ENCODE measurements at places on chromosomes 6 and 20.
A peak's percentile ranks its signal among the peaks of the same experiment; 100 is the strongest.

- no peak for DNase-seq
Measured at GRCh38 chr6:30202366-30202765, 10.8 kb downstream of the TRIM26 start.

GRCh38 chr20:42844751-42845150 is 345.0 kb downstream of the PTPRT start:
- no peak for DNase-seq

- no peak for DNase-seq
Measured at GRCh38 chr6:143675382-143675900, 2.3 kb upstream of the PHACTR2 start.

DNA sequence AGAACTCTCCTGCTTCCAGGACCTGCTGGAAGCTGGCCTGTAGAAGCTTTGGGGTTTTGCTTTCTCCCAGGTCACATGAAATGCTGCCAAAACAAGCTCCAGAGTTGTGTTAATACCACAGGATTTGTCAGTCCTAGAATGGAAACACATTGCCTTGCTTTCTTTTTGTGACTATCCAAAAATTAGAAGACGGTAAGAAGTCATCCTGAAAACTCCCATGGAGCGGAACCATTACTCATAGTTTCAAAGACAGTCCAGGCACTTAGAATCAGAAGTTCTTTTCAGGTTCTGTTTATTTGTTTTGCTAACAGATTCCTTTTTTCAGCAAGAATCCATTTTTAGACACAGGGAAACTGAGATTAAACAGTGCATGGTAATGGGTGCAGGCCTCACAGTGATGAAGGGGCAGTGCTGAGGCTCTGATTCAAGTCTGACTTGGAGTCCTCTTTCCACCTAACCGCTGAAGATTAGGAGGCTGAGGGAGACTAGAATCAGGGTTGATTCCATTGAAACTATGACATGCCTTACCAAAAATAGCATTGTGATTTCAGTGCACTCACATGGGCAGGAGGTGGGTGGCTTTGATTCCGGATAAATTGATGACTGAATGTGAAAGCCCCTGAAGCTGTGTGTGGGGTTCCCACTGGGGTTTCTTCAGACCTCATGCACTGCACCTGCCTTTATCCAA is 72.2 kb upstream of the NAA20 start:
- DNase-seq: peak; percentile 80

GRCh38 chr6:40803897-40804702 is 216.9 kb upstream of the LRFN2 start:
- no peak for DNase-seq

GRCh38 chr20:12199703-12200102 is 282.0 kb downstream of the BTBD3 start:
- no peak for DNase-seq

DNA sequence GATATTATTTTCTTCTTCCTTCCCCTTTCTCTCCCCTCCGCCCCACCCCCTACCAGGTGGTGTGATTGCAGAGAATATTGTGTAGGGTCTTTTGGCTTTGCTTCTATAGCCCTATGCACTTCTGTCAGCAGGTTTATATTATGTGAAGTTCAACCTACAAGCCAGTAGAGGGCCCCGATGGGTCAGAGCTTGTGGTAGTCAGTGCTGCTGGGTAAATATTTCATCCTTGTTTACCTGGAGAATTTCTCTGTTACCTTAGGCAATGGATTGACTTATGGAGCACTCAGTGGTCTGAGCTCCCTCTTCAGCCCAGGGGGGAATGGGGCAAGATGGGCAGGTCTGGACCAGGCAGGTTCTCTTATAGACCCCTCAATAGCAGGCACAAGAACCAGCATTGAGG is 720.9 kb downstream of the GRIK2 start:
- no peak for DNase-seq

DNA sequence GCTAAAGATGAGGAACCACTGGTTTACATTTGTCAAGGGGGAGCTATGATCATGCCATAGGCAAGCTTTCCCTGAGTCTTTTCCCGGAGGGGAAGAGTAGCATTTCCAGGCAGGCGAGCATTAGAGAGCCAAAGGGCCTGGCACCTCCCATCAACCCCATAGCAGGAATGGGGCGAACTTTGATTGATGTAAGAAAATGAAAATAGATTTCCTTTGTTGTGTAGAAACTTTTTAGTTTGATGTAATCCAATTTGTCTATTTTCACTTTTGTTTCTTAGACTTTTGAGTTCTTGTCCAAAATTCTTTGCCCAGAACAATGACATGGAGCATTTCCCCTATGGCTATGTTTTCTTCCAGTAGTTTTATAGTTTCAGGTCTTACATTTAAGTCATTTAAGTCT is 85.2 kb downstream of the CDH26 start:
- DNase-seq: no peak

- DNase-seq: no peak
Measured at GRCh38 chr20:11403711-11404110, 514.0 kb upstream of the BTBD3 start.

- DNase-seq: no peak
Measured at GRCh38 chr20:22909436-22909835, 125.7 kb upstream of the SSTR4 start.

GRCh38 chr6:70135219-70136160 is 167.4 kb downstream of the COL9A1 start:
- DNase-seq: no peak

DNA sequence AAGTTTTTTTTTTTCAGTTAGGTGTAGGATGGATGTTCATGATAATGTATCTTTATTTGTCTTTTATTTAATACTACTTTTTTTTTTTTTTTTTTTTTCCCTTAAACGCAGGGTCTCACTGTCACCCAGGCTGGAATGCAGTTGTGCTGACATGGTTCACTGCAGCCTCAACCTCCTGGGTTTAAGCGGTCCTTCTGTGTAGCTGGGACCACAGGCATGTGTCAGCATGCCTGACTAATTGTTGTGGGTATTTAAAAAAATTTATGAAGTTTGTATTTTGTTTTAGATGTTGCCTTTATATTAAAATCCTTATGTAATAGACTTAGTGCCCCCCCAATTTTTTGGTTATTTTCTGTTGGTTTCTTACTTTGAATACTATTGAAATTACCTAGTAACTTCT is 42.6 kb downstream of the NCOA3 start:
- DNase-seq: no peak

GRCh38 chr6:13653296-13653695 is 38.2 kb downstream of the NOL7 start:
- DNase-seq: no peak

DNA sequence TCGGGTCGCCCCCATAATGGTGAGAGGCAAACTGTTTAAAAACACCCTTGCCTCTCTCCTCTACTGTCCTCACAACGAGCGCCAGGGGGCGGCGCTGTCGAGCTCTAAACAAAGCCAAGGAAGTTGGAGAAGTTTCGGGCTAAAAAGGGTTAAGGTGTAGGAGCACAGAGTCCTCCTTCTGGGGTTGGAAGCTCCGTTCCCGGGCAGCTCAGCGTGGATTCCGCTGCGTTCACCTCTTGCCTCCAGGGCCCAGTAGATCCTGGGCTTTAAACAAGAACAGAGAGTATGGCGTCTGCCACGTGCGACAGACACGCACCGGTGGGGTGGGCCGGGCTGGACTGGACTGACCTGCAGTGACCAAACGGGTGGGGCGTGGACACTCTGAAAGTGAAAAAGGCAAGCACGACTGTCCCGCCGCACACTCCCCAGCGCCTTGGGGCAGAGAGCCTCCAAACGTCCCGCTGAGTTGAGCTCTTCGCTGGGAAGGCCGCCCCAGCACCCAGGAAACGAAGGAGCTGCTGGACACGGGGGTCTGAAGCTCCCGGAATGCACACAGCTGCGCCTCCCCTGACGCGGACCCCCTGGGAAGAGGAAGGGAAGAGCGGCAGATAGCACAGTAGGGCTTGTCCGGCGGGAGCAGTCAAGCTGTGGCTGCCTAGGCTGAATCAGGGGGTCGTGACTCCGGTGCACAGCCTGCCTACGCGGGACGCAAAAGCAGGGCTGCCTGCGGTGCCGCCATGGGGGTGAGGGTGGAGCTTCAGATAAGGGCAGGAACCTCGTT is 1.6 kb upstream of the THBD start:
- peak; percentile 67 for DNase-seq

DNA sequence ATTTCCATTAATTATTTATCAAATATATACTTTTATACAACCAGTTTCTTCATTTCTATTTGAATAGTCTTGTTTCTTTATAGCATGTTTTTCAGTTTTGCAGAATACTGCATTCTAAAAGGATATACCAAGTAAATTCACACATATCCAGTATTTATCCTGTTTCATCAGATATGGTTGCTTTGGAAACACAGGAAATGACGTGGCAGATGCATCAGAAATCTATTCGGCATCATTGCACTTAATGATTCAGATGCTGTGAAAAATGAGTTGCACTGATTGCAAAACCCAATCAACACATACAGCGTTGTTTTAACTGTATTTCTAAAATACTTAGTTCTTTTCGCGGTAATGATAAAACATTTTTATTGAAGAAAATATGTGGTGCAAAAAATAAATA is 594.9 kb downstream of the CDH26 start:
- DNase-seq: no peak

DNA sequence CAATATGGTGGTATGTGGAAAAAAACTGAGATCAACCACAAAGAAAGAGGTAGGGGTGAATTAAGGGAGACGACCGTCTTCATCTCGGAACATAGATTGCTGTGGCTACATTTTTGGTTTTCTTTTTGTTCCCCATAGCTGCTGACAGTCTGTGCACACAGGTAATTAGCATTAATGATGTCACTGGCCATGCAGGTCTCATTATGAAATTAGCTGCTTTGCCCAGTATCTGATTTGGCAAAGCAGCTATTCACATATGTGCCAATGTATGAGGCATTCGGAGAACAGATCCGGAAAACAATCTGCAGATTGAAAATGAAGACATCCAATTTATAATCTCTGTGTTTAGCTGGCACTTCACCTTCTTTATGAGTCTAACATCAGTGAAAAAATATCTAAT is 13.1 kb downstream of the NOX3 start:
- no peak for DNase-seq

- DNase-seq: no peak
Measured at GRCh38 chr6:161477876-161478425, 204.1 kb upstream of the AGPAT4 start.

DNA sequence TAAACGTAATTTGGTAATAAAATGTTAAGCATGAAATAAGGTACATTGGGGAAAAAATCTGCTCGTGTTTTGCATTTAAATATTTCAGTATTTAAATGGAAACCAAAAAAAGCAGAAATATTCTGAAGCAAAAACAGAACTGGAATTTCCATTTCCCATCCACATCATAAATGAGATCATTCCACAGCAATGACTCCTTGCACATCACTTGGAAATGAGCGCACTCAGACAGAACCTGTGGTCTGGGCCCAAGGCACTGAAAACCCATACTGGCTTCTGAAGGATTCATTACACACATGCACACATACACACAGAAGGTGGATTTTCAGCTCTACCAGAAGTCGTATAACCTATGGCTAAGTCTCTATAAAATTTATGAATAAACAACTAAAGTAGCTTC is 174.8 kb downstream of the IBTK start:
- no peak for DNase-seq

DNA sequence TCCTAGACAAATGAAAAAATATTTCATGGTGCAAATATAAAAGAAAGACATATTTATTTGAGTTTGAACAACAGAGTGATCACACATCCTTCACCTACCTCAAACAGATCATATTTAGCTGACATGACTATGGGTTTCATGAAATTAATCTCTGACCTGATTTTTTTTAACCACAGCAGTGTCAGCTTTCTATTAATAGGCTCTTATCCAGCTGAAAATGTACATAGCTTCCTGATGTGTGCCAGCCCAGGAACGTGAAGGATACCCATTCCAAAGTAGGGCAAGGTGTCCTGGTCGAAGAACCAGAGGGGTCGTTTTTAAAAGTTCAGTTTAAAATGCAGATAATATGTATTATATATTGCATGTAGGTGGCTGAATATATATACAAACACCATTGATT is 19.8 kb downstream of the TRDN start:
- no peak for DNase-seq

- peak; percentile 79 for DNase-seq
Measured at GRCh38 chr6:167047554-167047953, 48.4 kb downstream of the CEP43 start.

- peak; percentile 60 for DNase-seq
Measured at GRCh38 chr6:1604158-1605003, 5.3 kb upstream of the FOXC1 start.

GRCh38 chr6:79079561-79080041 is 1.5 kb upstream of the PHIP start:
- no peak for DNase-seq

- DNase-seq: no peak
Measured at GRCh38 chr6:44494011-44494501, 106.5 kb downstream of the CDC5L start.

DNA sequence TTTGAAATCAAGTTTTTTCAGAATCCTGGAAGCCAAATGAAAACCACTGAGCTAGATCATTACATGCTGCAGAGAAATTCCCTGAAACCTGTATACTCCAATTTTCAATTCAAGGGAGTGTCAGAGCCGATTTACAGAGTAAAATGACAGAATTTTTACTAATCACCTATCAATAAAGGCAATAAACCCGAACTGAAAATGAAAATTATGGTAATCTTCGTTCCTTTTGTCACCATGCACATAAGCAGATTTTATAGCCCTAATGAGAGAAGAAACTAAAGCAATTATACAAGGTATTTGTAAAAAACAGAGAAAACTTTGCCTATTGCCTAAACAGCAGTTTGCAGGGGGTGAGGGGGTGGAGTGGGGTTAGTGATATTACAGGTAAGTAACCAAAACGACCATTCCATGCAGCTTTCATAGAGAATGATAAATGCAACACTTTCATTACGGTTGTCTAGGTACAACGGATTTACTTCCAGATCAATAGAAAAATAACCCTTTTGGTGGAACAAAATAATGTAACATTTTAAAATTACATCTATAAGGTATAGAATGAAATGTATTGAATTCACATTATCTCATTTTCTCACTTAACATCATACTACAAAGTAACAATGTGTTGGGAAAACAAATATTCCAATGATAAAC is 115.2 kb upstream of the BEND6 start:
- no peak for DNase-seq

- DNase-seq: peak; percentile 72
Measured at GRCh38 chr6:168884646-168885086, 369.0 kb downstream of the THBS2 start.

DNA sequence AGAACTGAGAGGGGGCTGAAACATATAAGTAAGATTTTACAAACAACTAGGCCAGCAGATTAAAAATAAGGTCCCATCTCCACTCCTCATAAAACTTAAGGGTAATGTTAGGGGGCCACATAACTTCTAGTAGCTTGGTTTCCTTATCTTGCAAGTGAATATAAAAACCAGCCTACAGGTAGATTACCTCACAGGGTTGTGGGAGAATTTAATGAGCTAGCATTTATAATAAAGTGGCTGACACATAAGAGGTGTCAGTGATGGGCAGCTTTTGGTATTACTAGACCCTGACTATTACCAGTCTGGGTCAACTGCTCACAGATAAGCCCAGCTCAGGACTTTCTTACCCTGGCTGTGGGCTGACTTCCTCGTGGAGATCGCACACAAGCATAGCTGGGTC is 9.2 kb upstream of the PPP1R14C start:
- no peak for DNase-seq
